Spleen (tissue), 13 donors: ENCODE measurements at places on chromosomes 3 and 15.

GRCh38 chr3:68025189-68025588 lies 370.8 kb upstream of the SUCLG2 start:
- DNase-seq = no peak

GRCh38 chr3:121545049-121545573 lies 677 bp downstream of the POLQ start:
- no peak for DNase-seq

DNA sequence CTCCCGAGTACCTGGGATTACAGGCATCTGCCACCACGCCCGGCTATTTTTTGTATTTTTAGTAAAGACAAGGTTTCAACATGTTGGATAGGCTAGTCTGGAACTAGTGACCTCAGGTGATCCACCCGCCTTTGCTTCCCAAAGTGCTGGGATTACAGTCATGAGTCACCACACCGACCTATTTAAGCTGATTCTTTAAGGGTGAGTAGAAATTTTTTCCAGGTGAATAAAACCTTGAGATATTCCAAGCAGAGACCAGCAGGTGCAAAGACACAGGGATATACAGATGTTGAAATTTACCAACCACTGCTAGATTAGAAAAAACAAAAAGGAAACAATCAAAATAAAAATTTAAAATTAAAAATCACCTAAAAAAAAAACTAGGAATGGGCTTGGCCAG lies 74.4 kb upstream of the CHRNB4 start:
- DNase-seq = no peak

- no peak for DNase-seq
Observed at GRCh38 chr15:67587331-67587730, 44.8 kb downstream of the MAP2K5 start.

GRCh38 chr15:49458145-49458544 lies 35.1 kb downstream of the FGF7 start:
- no peak for DNase-seq
